ENCODE measurements at places on chromosomes 7 and 10.

GRCh38 chr7:34672430-34672829, 14.4 kb downstream of the NPSR1 start:
- DNase-seq: peak; percentile 41

GRCh38 chr7:137165241-137165640, 178.3 kb downstream of the PTN start:
- DNase-seq: no peak

DNA sequence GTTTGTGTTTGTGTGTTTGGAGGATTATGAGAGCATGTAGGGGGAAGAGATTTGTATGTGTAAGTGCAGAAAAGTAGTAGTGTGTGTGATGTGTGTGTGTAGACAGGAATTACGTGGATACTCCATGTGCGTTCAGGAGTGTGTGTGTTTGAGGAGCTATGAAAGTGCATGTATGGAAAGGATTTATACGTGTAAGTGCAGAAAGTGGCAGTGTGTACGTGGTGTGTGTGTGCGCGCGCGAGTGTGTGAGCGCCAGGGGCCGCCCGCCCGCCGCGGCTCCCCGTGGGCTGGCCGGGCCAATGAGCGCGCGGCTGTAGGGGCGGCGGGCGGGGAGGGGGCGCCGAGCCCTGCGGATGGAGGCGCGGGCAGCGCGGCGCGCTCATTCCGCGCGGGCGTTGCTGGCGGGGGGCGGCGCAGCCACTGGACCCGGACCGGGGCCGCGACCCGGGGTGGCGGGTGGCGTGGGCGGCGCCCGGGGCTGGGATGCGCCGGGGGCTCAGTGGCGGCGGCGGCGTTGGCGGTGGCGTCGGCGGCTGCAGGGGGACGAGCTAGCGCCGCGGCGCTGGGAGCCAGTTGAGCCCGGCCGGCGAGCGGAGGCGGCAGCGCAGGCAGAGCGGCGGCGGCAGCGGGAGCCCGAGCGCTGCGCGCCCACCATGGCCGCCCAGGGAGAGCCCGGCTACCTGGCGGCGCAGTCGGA, at the start of gene BICC1:
Gene BICC1, plus strand, starts transcription at position 382 of the 697 bp plus-strand sequence. Its CDS starts 272 bp downstream, at position 654.
- peak; percentile 48 for DNase-seq

GRCh38 chr10:5622186-5622960, 44.0 kb downstream of the ASB13 start:
- no peak for DNase-seq

DNA sequence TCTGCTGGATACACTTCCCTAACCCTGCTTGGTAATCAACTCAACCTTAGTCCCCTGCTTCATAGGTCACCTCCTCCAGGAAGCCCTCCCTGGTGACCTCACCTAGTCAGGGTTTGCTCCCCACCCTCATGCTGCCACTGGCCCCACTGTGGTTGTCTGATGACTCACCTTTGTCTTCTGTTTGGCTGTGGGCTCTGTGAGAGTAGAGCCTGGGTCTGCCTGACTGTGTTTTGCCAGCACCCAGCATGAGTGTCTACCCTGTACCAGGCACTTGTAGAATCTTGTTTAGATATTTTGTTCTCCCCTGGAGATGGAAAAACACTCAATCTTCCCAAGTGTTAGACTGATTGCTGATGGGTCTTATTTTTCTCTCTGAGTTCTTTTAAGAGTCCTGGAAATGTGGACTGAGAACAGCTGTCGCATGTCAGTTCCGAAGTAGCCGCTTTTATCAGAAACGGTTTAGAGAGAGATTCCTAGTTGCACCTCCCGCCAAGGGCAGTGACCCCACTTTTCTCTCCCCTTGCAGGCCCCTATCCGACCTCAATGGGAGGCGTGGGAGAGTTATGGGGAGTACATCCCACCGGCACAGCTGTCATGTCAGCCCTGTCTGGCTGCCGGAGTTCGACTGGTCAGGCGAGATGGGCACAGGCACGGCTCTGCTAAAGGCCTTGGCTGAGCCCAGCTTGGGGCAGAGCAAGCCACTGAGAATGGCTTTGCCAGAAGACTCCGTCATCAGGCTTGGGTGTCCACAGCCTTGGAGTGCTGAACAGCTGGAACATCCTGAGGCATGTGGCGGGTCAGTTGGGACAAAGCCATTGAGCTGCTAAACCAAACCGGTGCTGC, 134.3 kb downstream of the GRK5 start:
- peak; percentile 71 for DNase-seq

DNA sequence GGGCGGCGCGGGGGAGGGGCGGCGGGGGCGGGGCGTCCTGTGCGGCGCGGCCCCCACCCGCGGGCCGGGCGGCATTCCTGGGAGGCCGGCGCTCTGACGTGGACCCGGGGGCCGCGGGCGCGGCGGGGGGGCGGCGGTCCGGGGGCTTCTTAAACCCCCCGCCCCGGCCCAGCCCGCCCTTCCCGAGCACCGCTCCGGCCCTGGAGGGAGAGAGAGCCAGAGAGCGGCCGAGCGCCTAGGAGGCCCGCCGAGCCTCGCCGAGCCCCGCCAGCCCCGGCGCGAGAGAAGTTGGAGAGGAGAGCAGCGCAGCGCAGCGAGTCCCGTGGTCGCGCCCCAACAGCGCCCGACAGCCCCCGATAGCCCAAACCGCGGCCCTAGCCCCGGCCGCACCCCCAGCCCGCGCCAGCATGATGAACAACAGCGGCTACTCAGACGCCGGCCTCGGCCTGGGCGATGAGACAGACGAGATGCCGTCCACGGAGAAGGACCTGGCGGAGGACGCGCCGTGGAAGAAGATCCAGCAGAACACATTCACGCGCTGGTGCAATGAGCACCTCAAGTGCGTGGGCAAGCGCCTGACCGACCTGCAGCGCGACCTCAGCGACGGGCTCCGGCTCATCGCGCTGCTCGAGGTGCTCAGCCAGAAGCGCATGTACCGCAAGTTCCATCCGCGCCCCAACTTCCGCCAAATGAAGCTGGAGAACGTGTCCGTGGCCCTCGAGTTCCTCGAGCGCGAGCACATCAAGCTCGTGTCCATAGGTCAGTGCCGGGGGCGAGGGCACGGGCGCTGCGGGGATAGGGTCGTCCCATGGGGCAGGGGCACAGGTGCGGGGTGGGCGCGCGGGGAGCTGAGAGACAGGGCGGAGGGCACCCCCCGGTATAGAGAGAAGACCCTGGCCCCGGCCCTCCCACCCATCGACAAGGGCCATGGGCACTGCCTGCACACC, at the start of gene FLNC:
Gene FLNC, plus strand, starts transcription at position 176 of the 947 bp plus-strand sequence. Its CDS starts 232 bp downstream, at position 408.
- DNase-seq: peak; percentile 42

GRCh38 chr7:134083766-134084487, 43.2 kb upstream of the LRGUK start:
- peak; percentile 20 for DNase-seq

- peak; percentile 32 for DNase-seq
Observed at GRCh38 chr7:92797693-92798092, 38.7 kb downstream of the CDK6 start.

DNA sequence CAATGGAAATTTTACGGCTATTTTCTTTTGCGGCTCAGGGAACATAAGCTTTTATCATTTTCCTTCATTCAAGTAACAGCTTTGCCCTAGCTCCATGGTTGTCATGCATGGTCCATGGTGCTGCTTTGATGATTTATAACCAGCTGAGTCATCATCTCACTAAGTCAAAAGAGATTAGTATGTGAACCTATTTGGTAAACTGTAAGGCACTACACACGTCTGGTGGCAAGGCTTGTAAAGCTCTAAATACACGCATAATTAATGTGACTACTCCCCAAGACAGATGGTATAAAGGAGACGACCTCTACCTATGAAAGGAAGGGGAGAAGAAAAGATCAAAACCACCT, 340.2 kb downstream of the KCNMA1 start:
- DNase-seq: peak; percentile 76

GRCh38 chr10:48782386-48782785, 97.7 kb downstream of the WDFY4 start:
- no peak for DNase-seq

DNA sequence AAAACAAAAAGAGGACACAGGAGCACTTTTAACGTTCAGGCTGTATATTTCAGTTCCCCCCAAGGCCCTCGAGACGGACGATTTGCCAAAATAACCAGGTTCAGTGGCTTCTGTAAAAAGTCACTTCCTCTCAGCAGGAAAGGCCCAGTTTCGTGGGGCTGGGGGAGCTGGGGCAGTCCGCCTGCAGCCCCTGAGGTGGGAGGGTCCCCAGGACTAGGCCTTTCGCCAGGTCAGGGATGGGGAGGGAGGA, 28.8 kb downstream of the WDR86 start:
- no peak for DNase-seq

GRCh38 chr7:25359471-25360059, 131.3 kb upstream of the NPVF start:
- DNase-seq: peak; percentile 7

Data from fibroblast of mammary gland (primary cell).